ENCODE measurements at places on chromosomes 6 and 20.
A peak's percentile ranks its signal among the peaks of the same experiment; 100 is the strongest.

GRCh38 chr6:163999475-164000125, 585.1 kb downstream of the QKI start:
- no peak for DNase-seq

DNA sequence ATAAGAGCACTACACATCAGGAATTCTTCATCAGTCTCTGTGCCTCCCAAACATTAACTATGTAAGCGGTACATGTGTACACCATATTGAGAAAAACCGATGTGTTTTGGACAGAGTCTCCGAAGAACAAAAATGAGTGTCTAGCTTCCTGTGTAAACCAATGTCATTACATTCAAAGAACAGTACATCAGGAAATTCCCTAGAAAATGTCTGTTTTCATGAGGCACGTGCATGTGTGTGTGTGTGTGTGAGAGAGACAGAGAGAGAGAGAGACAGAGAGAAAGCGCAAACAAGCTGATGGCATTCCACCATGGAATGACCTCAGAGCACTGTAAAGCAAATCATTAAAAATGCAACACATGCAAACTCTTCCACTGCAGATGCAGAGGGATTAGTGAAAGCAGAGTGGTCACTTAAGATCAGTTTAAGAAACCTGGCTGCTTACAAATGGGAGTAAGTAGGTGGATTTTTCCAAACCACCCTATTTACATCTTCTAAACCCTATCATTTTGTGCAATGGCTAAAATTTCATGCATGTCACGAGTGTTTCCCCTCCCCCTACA, 133.9 kb downstream of the HIVEP2 start:
- no peak for DNase-seq

GRCh38 chr6:13014504-13015378, 298.2 kb downstream of the PHACTR1 start:
- DNase-seq = no peak

DNA sequence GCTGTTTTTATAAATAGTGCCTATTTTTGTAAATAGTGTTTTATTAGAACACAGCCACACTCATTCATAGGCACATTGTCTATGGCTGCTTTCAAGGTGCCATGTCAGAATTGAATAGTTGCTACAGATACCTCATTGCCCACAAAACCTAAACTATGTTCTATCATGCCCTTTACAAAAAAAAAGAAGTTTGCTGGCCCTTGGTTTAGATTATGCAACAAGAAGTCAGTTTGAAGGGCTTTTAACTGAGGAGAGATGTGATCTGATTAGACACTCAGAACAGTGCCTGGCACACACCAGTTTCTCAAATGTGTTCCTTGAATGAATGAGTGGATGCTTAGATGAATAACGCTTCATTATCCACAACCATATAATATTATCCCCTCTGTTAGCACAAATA, 366.1 kb downstream of the MAFB start:
- no peak for DNase-seq

- no peak for DNase-seq
Measured at GRCh38 chr6:9537381-9537780, 877.5 kb downstream of the TFAP2A start.

DNA sequence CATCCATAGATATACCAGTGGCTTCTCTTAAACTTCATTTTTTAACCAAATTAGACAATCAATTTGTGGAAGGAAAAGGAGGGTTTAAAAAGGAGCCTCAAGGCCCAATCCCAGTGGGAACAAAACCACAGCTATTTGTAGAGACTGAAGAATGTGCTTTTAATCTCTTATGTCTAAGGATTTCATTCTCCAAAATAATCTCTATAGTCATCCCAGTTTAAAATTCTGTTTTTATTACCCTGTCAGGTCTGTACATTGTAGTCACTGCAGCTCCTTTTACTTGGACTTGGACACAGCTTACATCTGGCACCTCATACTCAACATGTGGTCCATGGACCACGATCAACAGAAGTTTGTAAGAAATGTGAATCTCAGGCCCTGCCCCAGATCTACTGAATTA, 152.1 kb upstream of the STMND1 start:
- DNase-seq = no peak

DNA sequence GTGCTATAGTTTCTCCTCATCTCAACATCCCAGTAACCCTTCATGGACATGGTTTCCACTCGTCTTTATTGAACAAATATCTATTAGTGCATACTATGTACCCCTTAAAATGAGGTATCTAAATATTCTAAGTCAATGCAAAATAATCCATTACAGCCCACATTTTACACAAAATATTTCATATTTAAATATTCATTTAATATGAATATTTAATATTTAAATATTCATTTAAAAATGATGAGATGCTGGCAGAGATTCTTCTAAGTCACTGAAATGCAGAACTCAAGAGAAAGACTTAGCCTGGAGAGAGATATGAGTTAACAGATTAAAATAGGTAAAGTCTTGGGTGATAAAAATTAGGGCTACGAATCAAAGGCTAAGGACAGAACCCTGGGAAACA, 17.9 kb downstream of the EPB41L2 start:
- no peak for DNase-seq

GRCh38 chr6:32843331-32843978, 392 bp downstream of the PSMB8 start:
- DNase-seq = no peak

- DNase-seq = peak; percentile 31
Measured at GRCh38 chr20:17654649-17655285, 27.3 kb downstream of the RRBP1 start.

DNA sequence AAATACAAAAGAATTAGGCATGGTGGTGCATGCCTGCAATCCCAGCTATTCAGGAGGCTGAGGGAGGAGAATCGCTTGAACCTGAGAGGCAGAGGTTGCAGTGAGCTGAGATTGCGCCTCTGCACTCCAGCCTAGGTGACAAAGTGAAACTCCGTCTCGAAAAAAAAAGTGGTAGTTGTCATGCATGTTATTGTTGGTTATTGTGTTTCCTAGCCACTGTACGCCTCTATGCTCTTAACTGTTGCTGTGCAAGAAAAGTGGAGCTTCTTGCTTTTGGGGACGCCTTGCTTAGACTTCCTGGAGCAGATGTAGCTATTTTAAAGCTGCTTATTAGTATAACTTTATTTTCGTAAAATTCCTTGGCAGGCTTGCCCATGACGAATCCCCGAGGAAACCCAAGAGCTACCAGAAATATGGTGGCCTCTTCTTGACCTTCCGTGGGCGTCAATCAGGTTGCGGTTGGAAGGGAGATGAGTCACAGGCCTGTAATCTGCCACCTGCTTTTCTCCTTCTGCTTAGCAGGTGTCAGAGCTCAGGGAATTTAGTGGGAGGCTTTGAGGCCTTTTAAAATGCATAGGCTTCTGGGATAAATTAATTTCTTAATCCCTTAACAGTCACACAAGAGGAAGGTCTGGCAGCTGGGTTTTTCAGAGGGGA, 17.3 kb downstream of the GABRR2 start:
- no peak for DNase-seq

DNA sequence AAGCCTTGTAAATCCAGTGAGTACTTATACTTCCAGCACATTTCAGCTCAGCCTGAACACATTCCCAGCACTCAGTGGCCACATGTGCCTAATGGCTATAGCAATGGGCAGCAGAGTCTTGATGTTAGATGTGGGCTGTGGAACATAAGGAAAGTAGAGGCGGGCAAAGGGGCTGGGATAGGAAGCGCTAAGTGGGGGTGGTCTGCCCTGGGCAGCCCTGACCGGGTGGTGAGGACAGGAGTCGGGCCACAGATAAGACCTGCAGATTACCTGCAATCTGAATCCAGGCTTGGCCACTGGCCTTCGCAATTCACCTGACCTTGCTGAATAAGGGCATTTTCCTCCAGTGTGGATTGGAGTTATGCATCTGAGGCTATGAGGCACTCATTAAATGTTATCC, 11.1 kb upstream of the HMGA1 start:
- DNase-seq = no peak

DNA sequence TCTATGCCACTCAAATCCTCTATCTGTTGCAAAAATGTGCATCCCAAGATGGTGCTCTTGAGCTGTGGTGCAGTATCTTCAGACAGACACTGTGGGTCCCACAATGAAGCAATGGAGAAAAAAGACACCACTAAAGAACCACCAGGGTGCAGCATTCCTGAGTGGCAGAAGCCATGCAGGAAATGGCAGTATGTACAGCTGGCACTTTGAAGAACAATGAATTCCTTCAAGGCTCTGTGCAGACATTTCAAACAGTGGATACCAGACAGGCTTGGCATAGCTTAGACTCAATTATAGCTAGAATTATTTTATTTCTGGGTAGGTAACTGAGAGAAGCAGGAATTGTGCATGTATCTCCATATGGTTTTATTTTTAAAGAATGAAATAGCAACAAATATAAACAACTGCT, 24.0 kb upstream of the HDAC2 start:
- DNase-seq = no peak

DNA sequence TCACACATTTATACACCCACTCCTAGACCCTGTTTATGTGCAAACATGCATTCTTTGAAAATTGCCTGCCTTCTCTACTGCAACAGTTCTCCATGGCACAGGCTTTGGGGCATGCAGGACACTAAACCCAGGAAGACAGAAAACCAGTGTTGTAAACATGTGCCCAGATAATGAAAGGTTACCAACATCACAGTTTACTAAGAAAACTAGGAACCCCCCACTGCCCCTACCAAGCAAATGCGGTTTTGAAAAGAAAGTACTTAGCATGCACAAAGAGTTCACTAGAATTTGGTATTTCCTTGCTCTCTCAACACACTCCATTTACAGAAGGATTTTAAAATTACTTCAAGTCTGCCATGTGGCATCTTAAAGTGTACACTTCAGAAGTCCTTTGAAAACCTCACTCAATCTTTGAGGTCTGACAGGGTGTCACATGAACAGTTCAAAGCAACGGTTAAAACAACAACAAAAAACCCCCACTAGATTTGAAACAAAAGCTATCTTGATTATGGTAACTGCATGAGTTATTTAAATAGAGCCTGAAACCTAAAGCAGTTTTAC, 245.0 kb downstream of the GMPR start:
- no peak for DNase-seq

DNA sequence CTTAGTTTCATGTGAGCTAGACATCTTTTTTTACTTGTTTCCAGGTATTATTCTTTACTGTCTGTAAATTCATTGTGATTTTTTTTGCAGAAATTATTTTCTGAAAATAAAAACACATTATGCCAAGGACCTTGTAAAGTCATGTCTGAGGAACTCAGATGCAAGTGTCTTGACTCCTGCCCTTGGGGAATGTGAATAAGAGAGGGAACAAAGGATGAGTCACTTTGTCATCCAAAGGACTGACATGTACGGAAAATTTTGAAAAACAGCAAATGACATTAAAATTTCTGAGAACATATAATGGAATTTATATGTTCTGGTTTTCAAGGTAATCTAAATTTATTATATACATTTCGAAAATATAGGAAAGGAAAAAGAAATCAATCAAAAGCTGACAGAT, 660.4 kb downstream of the CD109 start:
- no peak for DNase-seq

GRCh38 chr6:54586251-54586650, 260.3 kb upstream of the FAM83B start:
- no peak for DNase-seq

- DNase-seq = no peak
Measured at GRCh38 chr6:53811082-53811481, 16.3 kb downstream of the LRRC1 start.

- DNase-seq = no peak
Measured at GRCh38 chr20:57677584-57677982, 32.2 kb downstream of the PMEPA1 start.

DNA sequence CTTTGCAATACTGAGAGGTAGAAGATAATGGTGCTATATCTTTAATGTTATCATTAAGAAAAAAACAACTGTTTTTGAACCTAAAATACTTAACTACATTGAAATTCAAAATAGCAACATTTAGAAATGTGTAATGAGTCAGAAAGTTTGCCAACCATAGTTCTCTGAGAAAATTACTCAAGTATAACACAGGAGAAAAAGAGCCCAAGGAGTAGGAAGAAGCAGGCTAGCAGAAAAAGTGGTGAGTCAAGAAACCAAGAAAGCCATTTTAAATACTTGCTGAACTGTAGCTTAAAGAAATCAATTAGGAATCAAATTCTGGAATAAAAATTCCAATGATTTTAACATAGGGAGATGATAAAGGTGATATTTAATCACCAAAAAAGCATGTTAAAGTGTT, 181.0 kb upstream of the RSPO3 start:
- DNase-seq = no peak

DNA sequence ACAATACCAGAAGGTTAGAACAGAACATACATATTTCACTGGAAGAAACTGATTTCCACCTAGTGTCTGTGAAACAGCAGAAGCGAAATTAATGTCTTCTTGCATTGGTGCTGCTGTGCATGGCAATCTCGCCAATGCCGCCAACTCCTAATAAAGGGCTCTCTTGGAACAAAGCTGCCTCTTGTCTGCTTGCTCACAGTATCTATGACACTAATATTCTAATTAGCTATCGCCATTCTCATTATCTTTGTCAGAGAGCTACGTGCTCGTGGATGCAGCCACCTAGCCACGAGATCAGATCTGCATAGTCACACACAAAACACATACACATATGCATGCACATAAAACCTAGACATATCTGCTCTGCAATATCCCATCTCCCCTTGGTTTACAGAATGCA, 145.9 kb upstream of the OLIG3 start:
- DNase-seq = no peak

DNA sequence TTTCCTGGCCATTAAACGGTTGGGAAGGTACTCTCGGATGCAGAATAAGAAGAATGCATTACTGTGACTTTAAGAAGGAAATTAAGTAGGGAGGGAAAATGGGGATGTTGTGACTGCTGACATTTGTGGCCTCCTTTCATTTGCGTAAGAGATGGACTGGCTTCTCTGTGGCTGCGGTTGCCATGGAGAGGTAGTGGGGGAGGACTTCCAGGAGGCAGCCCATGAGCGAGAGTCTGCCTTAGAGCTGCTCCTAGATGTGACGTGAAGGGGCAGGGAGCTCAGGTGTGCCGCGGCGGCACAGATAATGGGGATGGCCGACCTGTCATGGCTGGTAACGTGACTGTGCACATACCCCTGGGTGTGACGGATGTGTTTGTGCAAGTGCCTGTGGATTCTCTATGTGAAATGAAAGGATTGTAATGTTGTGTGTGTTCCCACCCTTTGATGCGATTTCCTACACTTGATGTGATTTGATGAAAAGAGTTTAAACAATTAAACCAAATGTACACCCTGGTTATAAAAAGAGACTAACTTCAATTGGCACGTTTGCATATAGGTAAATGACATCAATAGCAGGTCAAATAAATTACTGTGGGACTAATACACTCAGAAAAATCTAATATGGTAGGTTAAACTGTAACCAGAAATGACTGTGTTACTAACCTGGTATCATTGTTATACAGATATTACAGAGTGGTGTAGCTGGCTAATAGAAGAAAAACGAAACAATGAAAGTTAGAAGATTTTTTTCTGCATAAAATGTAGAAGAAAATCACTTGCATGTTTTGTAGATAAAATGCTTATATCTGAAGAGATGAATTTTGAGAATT, 48.9 kb downstream of the HIVEP1 start:
- DNase-seq = no peak

GRCh38 chr20:7496394-7496991, 443.8 kb downstream of the HAO1 start:
- no peak for DNase-seq

- DNase-seq = no peak
Measured at GRCh38 chr6:39815356-39815755, 23.2 kb downstream of the DAAM2 start.

GRCh38 chr20:18436847-18437246, 30.0 kb downstream of the DZANK1 start:
- DNase-seq = no peak

GRCh38 chr6:379410-380181, 12.0 kb upstream of the IRF4 start:
- no peak for DNase-seq

Data from hematopoietic multipotent progenitor cell treated with erythropoietin and hydrocortisone succinate and interleukin-3 and kit ligand, for 15 days (in vitro differentiated cells).